ENCODE measurements at places on chromosomes 3 and 15.

DNA sequence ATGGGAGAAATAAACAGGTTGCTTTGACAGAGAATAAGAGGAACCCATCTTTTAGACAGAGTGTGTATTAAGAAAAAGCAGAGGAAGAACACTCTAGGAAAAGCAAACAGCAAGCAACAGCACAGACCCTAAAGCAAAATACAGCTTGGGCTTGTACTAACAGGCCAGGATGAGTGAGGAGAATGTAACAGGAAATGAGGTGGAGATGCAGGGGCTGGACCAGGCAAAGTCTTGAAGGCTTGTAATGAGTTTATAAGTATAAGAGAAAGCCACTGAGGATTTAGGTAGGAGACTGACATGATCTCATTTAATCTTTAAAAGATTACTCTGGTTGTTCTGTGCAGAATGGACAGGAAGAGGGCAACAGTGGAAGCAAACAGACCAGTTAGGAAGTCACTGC, 4.9 kb downstream of the UBR1 start:
- DNase-seq = no peak

GRCh38 chr3:14847613-14848541, 29.1 kb downstream of the FGD5 start:
- no peak for DNase-seq

DNA sequence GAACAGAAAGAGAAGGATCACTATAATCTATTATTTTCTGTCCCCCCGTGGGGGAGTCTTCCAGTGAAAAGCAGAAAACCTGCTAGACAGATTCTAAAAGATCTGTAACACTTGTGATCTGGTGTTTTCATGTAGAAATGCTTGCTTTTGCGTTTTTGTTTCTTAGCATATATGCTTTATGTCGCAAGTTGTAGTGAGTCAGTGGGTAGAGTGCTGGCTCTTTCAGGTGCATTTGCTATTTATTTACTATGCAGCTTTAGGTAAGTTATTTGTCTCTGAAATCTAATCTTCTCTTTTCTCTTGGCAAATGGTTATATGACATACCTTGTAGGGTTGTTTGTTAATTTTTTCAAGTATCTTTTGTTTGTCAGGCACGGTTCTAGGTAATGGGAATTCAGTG, 9.4 kb downstream of the AKAP13 start:
- DNase-seq = no peak

DNA sequence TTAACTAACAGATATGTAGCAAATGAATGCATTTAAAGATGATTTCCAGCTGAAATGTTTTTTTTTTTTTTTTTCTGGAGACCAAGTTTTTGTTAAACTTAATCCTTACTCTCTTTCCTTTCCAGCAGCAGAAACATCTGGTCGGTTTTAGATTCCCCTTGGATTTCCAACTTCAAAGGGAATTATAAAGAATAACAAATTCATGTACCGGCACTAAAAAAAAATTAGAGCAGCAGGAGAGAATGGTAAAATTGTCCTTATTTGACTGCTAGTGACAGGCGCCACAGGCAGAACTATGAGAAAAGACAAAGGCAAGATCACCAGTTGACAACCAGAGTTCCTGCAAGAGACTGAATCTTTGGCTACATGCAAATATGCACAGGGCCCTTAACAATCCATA, 393.3 kb downstream of the TIGIT start:
- no peak for DNase-seq

- DNase-seq = no peak
Measured at GRCh38 chr15:78200276-78200930, 34.0 kb downstream of the ACSBG1 start.
